Dorsolateral prefrontal cortex (tissue), 122 donors: ENCODE measurements at places on chromosomes 7 and 10.

- DNase-seq, result no peak
Measured at GRCh38 chr7:41732436-41732785, 29.5 kb upstream of the INHBA start.

DNA sequence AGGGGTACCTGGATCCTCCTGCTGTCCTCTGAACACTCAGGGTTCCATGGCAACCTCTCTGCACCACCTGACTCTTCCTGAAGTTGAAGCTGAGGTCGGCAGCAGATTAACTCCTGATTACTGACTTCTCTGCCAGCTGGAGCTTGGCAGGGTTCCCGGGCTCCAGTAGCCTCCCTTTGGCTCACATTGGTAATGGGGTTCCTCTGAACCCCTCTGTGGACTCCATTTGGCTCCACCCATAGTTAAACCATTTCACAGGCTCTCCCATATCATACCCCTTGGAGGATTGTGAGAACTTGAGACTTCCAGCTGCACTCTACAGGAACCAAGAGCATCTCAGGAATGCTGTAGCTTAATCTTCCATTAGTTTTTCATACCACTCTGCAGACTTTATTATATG is 292.5 kb downstream of the HDAC9 start:
- no peak for DNase-seq

DNA sequence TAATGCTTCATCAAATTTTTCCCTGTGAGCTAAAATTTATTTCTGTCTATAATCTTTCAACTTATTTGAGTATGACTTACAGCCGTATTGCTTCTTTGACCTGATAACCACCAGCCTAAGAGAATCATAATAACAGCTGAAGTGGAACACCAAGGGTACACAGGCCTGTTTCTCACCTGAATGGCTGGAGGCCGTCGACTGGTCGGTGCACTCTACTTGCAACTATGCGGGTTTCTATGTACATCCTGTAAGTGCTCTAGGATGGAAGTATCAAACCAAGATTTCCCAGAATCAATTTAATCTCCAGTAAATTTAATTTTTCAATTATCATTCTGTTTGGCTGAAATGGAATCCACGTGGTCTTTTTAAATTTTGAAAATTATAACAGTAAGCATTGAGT is 504.8 kb upstream of the PHF14 start:
- no peak for DNase-seq

DNA sequence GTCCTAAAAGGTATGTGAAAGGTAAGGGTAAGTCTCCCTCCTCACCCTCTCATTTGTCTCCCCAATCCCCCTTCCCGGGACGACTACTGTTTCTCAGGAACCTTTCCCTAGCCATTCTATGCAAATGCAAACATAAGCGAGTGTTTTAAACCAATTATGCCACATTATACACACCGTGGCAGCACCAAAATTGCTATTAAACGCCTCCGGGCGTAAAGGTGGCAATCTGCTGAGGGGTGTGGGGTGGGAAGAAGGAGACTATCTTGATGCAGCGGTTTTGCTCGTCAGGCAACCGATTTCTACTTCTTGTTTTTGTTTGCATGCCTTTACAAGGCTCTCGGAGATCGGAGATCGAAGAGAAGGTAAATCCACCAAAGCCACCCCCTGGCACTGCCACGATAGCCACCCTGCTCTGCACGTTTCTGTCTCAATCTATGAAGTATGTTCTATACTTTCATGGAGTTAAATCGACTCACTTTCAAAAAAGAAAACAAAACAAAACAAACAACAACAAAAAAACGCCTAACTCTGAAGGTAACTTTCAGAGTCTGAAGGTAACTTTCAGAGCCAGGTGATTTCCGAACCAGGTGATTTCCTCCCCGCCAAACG is 46.0 kb upstream of the CDK1 start:
- DNase-seq, result no peak

GRCh38 chr10:118978316-118978997 is 51.1 kb upstream of the NANOS1 start:
- DNase-seq, result no peak
